Muscle of back (tissue), 13 donors: ENCODE measurements at places on chromosomes 3 and 15.

GRCh38 chr3:28124882-28125281 lies 116.5 kb upstream of the CMC1 start:
- no peak for DNase-seq

GRCh38 chr3:129684270-129684669 lies 77.8 kb upstream of the PLXND1 start:
- DNase-seq = no peak

GRCh38 chr3:108241146-108241545 lies 18.9 kb upstream of the IFT57 start:
- DNase-seq = no peak

- DNase-seq = peak; percentile 89
These were observed 8.9 kb downstream of the ECE2 start for GRCh38 chr3:184284696-184285095.

GRCh38 chr3:39812537-39812936 lies 3.1 kb downstream of the MYRIP start:
- no peak for DNase-seq

GRCh38 chr3:56903231-56903782 lies 101.6 kb upstream of the ARHGEF3 start:
- no peak for DNase-seq

DNA sequence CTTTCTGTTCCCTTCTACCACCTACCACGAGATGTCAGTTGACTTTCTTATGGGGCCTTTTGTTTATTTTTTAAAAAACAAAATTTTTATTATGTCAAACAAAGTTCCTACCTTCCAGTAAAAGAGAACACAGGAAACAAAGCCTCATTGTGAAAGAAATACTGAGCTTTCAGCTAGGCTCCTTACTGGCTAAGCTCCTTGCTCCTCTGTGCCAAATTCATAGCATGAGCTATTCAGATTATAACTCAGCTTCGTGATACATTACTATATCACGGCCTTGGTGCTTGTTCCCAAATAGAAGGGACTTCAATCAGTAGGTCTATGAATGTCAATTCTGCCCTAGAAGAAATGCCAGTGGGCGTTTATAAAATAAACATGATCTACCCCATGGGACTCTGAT lies 145.8 kb upstream of the CHRM5 start:
- DNase-seq = peak; percentile 34
